ENCODE measurements at places on chromosomes 12 and 14.
A peak's percentile ranks its signal among the peaks of the same experiment; 100 is the strongest.

GRCh38 chr12:28767836-28768348 is 381.2 kb upstream of the FAR2 start:
- no peak for DNase-seq

GRCh38 chr14:22791301-22791700 is 23.9 kb downstream of the SLC7A7 start:
- DNase-seq, result peak; percentile 53

GRCh38 chr14:87874676-87875075 is 118.3 kb downstream of the GALC start:
- DNase-seq, result no peak

- DNase-seq, result peak; percentile 31
Measured at GRCh38 chr14:55814873-55815272, 234.9 kb downstream of the KTN1 start.

DNA sequence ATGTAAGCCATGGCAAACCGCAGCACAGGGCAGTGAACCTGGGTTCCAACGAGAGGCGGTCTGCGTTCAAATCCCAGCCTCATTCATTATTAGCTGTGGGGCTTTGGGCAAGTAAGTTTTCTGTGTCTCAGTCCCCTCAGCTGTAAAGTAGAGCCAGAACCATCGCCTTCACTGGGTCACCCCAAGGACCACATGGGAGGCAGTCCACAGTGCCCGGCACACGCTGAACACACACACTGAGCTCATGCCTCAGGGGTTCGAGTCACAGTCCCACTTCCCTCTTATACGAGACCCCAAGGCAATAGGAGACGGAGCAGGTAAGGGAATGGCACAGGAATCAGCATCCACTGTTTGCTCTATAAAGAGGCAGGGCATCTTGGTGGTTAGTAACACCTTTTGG is 19.1 kb downstream of the LRTM2 start:
- no peak for DNase-seq
